ENCODE measurements at places on chromosomes 11 and 22.

DNA sequence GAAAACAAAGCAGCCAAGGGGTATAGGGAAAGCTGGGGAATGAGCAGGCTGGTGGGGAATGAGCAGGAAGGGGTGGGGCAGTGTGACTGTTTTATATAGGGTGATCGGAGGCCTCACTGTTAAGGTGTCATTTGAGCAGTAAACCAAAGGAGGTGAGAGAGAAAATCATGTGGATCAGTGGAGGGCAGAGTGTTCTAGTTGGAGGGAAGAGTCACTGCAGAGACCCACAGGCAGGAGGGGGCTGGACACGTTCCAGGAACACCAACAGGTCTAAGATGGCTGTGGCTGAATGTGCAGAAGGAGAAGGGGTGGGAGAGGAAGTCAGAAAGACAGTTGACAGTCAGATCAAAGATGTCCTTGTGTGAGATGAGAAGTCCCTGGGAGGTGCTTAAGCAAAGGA, 103.8 kb downstream of the ENTHD1 start:
- DNase-seq: no peak

- DNase-seq: no peak
Observed at GRCh38 chr22:48948575-48949170, 879.0 kb downstream of the BRD1 start.

GRCh38 chr11:113831314-113831713, 44.1 kb downstream of the USP28 start:
- no peak for DNase-seq

- no peak for DNase-seq
Observed at GRCh38 chr11:80958361-80958760, 1517.5 kb upstream of the TENM4 start.

GRCh38 chr11:79071190-79071589, 369.6 kb downstream of the TENM4 start:
- DNase-seq: no peak

DNA sequence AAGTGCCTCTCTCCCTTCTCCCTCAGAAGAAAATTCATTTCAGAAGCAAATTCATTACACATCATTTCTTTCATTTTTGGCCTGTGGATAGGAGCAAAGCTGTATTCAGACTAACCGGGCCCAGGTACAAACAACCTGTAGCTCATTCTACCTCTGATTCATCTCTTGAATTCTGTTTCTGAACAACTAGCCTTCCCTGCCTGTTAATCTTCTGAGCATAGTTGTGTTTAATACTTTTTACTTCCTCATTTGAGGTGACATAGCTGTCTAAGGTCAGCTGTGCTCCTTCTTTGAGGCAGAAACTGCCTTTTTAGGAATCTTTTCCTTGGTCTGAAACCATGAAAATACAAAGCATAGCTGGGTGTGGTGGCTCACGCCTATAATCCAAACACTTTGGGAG, 12.6 kb upstream of the IL18BP start:
- DNase-seq: no peak

DNA sequence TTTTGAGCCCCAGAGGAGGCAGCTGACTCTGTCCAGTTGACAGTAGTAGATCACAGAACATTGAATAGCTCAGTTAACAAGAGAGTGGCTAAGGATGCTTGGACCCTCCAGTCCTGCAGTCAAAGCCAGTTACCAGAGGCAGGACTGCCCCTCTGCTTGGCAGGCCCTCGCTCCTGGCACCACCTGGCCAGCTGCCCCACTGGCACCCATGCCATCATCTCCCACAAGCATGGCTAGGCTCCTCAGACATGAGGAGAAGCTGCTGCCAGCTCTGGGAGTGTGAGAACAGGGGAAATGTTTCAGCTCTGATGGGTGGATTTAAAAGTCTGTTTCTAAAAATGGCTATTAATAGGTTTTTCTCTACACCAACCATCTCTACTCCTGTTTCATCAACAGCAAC, 13.9 kb downstream of the ME3 start:
- no peak for DNase-seq

- DNase-seq: no peak
Observed at GRCh38 chr11:21323617-21324016, 654.2 kb downstream of the NELL1 start.

DNA sequence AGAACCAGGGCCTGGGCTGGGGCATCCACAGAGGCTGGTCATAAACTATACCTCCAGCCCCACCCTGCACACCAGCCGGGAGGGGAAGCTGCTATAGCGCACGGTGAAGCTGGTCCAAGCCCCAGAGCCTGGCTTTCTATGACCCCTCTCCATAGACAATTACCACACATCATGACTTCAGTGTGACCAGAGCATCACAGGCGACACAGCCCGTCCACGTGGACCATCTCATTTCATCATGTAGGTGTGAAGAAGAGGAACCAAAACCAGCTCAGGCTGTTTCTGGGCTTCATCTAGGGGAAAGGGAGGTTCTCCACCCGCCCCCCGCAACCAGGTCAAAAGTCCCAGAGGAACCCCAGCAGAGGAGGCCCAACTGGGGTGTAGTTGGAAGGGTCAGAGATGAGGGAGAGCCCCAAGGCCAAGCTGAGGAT, 3.0 kb downstream of the CXCR5 start:
- no peak for DNase-seq

- DNase-seq: no peak
Observed at GRCh38 chr11:12599408-12600143, 74.6 kb upstream of the TEAD1 start.

DNA sequence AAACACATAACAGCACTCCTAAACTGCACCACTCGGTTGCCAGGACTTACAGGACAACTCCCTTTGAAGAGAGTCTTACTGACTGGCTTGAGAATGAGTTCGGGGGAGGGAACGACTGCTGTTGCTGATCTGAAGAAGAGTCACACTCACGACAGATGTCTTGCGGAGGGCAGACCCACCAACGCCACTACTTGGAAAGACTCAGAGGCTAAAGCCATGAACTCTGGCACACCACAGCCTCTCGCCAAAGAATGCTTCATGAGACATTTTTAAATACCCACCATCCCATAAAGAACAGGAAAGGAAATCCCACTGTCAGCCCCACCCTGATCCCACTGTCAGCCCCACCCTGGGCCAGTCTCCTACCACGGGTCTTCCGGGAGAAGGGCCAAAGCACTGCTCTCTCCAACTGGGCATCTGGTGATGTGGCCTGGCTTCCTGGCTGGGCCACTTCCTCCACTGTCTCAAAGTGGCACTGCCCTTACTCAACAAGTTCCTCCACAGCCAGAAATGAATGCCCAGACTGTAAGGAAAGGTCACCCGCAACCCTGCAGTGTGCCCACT, 73.6 kb downstream of the MICAL3 start:
- no peak for DNase-seq

DNA sequence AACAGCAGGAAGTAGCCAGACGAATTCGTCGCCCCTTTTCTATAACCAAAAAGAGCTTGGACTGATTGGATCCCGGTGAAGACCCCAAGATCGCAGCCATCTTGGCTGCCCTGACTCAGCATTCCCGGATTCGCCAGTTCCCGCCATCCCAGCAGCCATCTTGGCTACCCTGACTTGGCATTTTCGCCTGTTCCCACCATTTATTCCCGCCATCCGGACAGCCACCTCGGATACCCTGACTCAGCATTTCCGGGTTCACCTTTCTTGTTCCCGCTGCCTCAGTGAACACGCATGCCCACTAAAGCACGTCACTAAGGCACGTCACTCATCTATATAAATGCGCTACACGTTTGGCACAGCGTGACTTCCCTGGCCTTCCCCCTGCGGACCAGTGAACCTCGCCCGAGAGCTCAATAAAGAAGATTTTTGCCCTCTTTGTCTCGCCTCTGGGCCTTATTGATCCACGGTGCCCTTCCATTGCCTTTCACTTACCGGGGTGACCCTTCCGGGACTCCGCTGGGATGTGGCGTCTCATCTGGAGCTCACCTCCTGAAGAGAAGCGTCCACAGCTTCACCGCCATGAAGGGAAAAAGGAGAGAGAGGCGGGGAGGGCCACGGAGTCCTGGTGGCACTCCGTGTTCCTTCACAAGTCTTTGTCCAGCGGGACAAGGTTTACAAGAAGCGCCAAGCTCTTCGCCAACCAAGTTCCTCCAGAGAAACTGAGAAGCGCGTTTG, 4.0 kb upstream of the OR56A3 start:
- DNase-seq: no peak

DNA sequence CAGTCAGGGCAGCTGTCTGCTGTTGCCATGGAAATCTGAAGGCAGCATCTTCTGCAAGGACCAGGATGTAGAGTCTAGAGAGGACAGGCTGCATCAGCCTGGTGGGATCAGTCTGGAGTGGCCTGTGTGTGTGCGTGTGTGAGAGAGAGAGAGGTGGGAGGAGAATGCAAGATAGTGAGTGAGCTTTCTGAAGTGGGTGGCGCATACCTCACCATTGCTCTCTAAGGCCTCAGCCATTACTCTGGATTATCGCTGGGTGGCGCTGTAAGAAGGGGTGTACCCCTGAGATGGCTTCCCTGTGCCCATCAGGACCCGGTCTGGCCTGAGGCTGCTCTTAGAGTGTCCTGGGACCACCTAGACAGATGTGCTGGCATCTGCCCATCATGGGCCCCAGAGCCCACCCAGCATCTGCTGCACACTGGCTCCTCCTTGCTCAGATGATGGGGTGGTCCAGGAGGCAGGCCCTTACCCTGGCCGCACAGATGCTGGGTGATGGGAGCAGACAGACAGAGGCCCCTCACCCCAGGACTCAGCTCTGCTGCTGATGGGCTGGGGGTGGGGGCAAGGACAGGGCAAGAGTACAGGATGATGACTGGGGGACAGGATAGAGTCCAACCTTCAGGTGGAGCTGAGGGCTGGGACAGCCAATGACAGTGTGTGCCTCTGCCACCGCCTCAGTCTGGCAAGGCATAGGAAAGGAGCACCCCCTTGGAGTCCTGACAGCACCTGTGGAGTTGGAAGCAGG, 25.7 kb upstream of the TUB start:
- no peak for DNase-seq

DNA sequence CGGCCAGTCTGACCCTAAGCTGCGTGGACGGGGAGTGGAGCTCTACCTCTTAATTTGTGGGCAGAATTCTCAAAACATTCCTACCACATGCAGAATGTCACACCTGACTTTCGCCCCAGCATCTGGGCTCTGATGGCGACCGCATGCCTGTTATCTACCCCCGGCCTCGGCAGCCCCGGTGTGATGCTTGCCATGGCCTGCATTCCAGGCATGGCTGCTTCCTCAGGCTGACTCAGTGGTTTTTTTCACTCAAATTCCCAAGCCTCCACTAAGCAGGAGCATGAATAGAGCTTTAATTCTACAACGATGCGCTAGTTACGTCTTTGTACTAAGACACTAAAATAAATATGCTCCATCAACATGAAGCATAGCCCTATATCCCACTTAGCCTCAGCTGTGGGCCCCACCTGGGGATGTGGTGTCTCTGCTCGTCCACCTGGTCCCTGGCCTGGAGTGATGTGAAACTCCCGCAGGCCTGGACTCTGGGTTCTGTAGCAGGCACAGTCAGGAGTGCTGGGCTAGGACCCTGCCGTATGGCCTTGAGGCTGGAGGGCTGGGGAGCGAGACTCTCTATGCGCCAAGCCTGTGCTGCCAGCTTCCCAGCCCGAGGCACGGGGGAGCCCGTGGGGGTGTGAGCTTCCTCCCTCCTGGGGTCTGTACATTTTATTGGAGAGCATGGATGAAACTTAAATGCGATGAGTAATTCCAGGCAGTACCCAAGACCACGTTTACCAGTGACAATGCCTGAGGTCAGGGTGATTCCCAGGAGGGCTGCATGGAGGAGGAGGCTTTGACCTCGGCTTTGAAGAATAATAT, 153.2 kb downstream of the CTTN start:
- no peak for DNase-seq

DNA sequence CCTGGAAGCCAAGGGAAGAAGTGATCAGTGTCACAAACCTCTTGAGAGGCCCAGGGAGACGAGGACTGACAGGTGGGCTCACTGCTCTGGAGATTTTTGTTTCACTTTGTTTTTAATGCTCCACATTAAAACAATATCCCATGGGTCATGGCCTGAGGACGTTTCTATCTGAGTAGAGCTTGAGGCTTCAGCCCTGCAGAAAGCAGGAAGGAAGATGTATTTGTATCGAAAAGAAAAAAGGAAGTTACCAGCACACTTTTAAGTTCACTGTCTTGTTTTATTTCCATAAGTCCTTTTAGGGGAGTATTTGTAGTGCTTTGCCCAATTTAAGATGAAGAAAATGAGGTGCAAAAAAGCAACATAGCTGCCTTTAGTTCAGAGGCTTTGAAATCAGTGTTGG, 191.1 kb downstream of the GRIK4 start:
- DNase-seq: no peak

DNA sequence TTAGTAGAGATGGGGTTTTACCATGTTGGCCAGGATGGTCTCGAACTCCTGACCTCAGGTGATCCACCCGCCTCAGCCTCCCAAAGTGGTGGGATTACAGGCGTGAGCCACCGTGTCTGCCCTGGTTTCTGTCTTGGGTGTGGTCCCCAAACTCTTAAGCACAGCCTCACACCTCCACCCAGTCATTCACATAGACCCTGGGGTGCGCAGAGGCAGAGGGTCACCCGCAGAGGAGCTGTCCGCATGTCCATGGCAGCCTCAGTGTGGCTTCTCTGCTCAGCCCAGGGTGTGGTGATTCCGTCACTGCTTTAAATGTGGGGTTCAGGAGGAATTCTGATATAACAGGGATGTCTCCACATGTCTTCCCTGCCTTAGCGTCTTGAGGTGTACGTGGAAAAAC, 48.5 kb upstream of the PRODH start:
- no peak for DNase-seq

- DNase-seq: no peak
Observed at GRCh38 chr11:65891219-65892136, 1.0 kb downstream of the CCDC85B start.

DNA sequence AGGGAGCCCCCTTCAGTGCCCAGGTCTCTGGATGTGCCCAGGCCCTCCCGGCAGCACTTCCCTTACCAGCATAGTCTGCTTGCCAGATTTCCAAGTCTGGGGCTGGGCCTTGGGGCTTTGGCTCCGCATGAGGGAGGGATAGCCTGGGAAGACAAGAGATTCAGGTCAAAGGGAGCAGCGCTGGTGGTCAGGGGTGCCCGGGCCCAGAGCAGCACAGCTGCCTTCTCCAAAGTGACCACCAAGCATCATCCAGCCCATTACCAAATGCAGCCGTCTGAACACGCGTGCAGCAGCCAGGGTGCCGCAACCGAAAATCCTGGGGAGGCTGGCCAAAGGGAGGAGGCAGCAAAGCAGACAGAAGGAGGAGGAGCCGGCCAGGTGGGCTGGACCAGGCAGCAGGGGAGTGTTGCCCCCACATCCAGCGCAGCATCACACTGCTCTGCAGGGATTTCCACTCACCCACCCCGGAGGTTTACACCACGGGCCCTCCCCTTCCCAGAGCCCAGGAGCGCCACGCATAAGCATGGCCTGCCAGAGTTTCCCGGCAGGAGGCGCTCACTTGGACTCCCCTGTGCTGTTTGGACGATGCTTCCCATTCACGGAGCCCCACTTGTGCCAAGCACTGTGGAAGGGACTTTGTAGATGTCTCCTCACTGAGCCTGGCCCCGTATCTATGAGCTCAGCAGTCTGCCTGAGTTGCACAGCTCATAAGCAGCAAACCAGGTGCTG, 22.5 kb downstream of the TRIM29 start:
- no peak for DNase-seq

GRCh38 chr11:14942745-14943144, 29.4 kb downstream of the CALCA start:
- DNase-seq: no peak

GRCh38 chr22:47209040-47209514, 446.6 kb downstream of the TBC1D22A start:
- peak; percentile 54 for DNase-seq

- no peak for DNase-seq
Observed at GRCh38 chr11:30128269-30128932, 102.4 kb upstream of the FSHB start.

All from left forelimb (tissue), 1 donor.